Hematopoietic multipotent progenitor cell treated with erythropoietin and hydrocortisone succinate and interleukin-3 and kit ligand, for 4 days (in vitro differentiated cells): ENCODE measurements at places on chromosomes 3 and 15.
A peak's percentile ranks its signal among the peaks of the same experiment; 100 is the strongest.

- no peak for DNase-seq
These were observed 7.6 kb upstream of the MFSD1 start for GRCh38 chr3:158794206-158794605.

- peak; percentile 79 for DNase-seq
These were observed 33.3 kb upstream of the VPS33B start for GRCh38 chr15:91055548-91056331.

DNA sequence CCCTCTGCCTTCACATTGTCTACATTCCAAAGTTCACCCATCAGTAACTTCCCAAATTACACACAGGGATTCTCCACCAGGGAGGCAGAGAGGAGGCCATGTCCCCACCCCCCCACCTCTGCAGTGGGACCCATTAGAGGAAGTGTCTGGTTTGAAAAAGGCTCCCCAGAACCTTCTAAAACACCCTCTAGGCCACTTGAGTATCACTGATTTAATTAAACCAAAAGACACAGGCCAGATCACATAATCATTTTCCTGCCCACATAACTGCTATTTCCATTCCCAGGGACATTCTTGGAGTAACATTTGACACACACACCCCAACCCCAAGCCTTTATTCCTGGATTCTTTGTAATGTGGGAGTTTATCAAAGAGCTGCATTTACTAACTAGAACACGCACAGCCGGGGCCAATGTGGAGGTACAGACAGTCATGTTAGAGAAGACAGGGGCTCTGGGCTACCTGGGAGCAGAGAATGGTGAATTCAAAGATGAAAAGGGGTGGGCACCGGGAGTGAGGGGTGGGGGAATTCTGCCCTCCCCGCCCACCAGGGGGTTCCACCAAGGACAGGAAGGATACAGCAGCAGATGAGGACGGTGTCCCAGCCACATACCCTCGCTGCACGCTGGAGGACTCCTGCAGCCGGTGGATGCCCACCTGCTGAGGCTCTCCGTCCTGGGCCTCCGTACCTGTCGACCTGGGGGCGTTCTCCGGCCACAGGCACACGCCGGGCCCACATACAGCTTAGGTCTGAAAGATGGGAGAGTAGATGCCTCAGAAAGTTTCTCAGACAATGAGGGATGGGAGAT lies 201.4 kb upstream of the CTNNB1 start:
- DNase-seq: no peak

DNA sequence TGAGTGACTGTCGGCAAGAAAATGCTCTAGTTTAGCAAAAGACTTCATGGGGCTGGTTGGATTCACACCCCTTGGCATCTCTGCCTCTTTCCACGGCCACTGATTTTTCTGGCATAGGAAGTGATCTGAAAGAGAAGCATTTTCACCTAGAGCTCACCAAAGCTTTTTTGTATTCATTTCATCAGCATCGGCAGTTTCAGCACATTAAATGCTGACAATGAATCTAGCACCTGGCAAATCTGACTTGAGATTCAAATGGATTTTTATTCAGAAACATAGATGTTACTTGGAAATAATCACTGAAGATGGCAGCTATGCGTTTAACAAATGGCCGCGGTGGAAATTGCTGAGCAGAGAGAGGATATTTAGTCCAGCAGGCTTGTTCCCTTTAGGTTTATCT lies 155.9 kb downstream of the MEIS2 start:
- DNase-seq: no peak

- peak; percentile 48 for DNase-seq
These were observed 41.6 kb downstream of the NR2C2 start for GRCh38 chr3:14988988-14989394.

DNA sequence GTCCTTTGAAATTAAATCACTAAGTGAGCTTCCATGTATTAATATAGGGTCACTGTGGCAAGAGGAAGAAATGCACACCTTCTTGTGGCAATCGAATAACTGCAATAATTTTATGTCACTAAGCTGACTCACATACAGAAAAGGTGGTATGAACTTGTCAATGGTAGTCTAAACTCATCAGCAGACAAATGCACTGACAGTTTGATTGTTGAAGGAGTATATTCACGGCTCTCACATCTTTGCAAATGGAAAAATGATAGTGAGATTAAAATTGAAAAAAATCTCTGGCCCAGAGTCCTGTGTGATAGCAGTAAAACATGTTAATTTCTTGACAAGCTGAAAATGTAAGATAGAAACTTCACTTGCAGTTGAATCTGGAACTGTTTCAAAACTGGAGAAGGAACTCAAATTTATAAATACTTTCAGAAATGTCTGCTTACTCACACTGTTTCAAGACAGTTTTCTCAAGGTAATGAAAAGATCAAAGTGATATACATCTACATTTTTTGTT lies 215.8 kb upstream of the CADM2 start:
- DNase-seq: no peak

DNA sequence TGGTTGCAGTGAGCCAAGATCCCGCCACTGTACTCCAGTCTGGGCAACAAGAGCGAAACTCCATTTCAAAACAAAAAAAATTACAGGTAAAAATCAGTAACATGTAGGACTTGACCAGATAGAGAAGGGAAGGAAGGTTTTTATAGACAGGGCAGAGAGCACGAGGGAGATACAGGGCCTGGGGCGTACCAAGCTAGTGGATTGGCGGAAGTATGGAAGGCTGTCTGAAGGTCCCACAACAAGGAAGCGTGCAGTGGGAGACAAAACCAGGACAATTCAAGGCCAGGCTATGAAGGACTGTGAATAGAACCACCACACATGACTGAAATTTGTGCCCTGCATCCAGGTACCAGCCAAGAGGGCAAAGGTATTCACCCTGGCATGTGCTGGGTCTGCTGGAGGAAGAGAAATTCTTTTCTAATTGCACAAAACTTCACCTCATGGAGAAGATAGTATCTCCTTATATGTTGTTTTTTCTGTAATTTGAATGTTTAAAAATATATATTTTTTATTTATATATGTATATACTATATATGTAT lies 33.0 kb upstream of the BCL2A1 start:
- DNase-seq: no peak

DNA sequence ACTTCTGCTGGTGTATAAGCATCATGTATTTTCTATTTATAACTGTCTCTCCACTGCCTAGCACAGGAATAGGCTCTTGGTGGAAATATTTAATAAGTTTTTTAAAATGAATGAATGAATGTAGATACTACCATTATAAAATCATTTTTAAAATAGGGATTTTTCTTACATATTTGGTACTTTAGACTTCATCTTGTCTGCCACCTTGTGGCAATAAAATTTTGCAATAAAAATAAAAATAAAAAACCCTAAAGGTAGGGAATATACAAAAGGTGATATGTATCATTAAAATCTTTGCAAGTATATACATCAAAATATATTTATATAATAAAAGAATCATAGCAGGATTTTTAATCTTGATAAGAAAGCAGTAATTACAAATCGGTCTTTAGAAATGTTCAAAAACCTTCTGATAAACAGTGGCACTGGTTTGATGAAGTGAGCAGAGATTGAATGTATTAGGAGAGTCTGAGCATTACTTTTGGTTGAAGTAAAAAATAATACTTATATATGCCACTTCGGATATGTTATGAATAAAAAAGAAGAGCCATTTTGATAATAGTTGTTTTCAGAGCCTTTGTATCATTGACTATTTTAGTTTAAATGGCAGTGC lies 95.2 kb downstream of the SPATA16 start:
- peak; percentile 23 for DNase-seq

GRCh38 chr15:36362509-36362915 lies 216.9 kb upstream of the CDIN1 start:
- no peak for DNase-seq

- no peak for DNase-seq
These were observed 1101.4 kb downstream of the ROBO2 start for GRCh38 chr3:78141269-78141668.

GRCh38 chr3:11306817-11307589 lies 34.8 kb downstream of the ATG7 start:
- peak; percentile 52 for DNase-seq

- no peak for DNase-seq
These were observed 251.1 kb downstream of the CHL1 start for GRCh38 chr3:447671-448070.

GRCh38 chr15:56052395-56053045 lies 59.1 kb upstream of the NEDD4 start:
- peak; percentile 80 for DNase-seq
